Activated CD8-positive, alpha-beta memory T cell treated with anti-CD3 and anti-CD28 coated beads, Interleukin-2, amount 10 ng/mL, durations not matched to agents 7 days and 5 days (primary cell): ENCODE measurements at places on chromosomes 4 and X. TPM values are rescaled to one million over a fixed set of nuclear protein-coding genes. Genes with fewer than 3 reads are reported as not detected.

DNA sequence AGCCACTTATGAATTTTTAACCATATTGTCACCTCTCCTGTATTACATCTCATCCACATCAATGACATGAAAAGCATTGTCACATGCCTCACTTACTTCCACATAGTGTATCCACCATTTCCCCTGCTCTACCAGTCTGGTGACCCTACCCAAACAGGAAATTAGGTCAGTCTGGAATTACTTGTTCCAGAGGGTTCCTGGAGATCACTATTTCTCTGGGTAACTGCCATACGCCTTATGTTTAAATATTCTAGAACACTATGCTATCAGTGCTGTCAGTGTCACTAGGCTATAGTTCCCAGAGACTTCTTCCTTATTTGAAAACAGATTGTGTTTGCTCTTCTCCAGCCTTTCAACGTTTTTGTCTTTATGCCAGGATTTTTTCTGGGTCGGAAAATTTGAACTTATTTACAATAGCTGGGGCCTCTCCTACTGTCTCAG, 15.0 kb downstream of the SRPX2 start:
- no peak for DNase-seq

- DNase-seq: peak; percentile 68
These were observed 1.4 kb downstream of the HGFAC start for GRCh38 chr4:3442959-3443749.

PF4V1 gene
- total RNA-seq: not detected

CENPVL2 gene
- total RNA-seq: not detected

CYBB gene
- not detected for total RNA-seq

GRCh38 chrX:44012484-44013096, 39.4 kb upstream of the NDP start:
- peak; percentile 60 for DNase-seq

- DNase-seq: no peak
These were observed 4.7 kb downstream of the MTM1 start for GRCh38 chrX:150573106-150573505.

- DNase-seq: no peak
These were observed 9.5 kb downstream of the CYTL1 start for GRCh38 chr4:5009796-5010195.
